ENCODE measurements at places on chromosomes 3 and 15.

GRCh38 chr3:17213102-17213501 is 328.3 kb downstream of the PLCL2 start:
- no peak for DNase-seq

- DNase-seq: no peak
Measured at GRCh38 chr3:48403533-48404439, 26.1 kb downstream of the PLXNB1 start.

DNA sequence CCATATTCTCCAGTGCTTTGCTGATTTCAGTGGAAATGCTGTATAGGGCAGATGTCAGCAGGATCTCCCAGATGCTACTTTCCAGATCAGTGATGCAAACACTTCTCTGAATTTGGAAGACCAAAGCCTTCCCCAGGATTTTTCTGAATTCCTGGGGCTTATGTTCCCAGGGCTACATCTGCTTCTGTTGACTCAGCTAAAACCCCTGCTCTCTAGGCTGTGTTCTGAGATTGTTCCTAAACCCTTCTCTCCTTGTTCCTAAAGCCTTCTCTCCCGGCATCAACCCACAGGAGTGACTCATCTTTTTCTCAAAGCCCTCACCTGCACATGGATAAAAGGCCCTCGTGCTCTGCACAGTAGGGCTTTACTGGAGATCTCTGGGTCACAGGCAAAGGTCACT is 35.5 kb downstream of the FAH start:
- DNase-seq: no peak

- DNase-seq: no peak
Measured at GRCh38 chr3:194231929-194232832, 96.2 kb downstream of the HES1 start.

GRCh38 chr3:196274585-196274984 is 12.9 kb downstream of the PCYT1A start:
- DNase-seq: peak; percentile 24

GRCh38 chr3:7734456-7734855 is 767.2 kb upstream of the LMCD1 start:
- DNase-seq: no peak

- no peak for DNase-seq
Measured at GRCh38 chr3:11582191-11582968, 61.3 kb downstream of the VGLL4 start.

DNA sequence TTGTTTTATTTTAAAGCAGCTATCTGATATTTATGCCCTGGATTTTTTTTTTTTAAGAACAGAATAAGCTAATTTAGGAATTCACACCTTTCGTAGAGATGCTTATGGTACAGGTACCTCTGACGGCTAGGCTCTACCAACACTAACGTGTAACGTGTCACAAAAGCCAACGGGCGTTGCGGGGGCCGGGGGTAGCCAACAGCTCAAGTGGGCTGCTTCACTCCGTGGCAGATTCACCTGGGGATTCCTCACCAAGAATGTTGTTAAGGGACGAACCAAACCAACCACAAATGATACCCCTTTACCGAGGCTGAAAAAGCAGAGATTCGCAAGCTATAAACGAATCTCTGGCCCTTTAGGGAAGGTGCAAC is 1.0 kb downstream of the TMCC1 start:
- no peak for DNase-seq

GRCh38 chr15:101248274-101248673 is 3.6 kb downstream of the CHSY1 start:
- no peak for DNase-seq

GRCh38 chr15:37847776-37848175 is 86.7 kb upstream of the TMCO5A start:
- no peak for DNase-seq

- no peak for DNase-seq
Measured at GRCh38 chr3:8239718-8240695, 261.6 kb upstream of the LMCD1 start.

DNA sequence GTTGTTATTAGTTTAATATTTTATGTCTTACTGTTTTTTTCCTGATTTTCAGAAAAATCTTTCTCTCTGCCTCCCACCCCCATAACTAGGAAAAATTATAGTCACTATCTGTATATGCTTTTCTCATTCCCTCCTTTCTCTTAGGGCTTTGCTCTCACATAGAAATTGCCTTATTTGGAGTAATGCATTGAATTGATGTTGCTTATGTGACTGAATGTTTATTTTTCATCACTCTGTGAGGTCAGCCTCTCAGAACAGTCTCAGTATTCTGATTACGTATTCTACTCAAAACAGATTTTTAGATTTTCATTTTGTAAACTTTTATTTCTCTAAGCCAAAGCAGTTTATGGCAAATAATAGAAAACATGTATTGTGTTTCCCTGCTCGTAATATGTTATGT is 121.0 kb downstream of the SLMAP start:
- no peak for DNase-seq

GRCh38 chr3:155393316-155393715 is 99.8 kb upstream of the STRIT1 start:
- no peak for DNase-seq

DNA sequence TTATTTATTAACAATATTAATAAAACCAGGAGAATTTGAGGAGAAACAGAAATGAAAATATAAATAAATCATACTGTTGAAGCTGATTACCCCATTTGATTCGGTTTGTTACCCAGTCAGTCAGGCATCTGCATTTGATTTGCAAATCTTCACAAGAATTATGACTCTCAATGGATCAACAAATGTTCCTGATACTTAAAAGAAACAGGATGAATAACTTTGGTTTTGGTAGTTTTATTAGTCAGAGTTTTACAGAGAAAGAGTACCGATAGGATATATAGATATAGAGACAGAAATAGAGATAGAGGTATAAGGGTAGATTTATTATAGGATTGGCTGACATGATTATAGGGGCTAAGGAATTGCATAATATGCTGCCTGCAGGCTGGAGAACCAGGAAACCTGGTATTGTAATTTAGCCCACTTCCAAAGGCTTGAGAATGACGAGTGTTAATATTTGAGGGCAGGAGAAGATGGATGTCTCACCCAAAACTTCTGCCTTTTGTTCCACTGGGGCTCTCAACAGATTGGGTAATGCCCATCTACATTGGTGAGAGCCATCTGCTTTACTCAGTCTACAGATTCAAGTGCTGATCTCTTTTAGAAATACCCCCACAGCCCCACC is 241.6 kb upstream of the COL8A1 start:
- DNase-seq: no peak

DNA sequence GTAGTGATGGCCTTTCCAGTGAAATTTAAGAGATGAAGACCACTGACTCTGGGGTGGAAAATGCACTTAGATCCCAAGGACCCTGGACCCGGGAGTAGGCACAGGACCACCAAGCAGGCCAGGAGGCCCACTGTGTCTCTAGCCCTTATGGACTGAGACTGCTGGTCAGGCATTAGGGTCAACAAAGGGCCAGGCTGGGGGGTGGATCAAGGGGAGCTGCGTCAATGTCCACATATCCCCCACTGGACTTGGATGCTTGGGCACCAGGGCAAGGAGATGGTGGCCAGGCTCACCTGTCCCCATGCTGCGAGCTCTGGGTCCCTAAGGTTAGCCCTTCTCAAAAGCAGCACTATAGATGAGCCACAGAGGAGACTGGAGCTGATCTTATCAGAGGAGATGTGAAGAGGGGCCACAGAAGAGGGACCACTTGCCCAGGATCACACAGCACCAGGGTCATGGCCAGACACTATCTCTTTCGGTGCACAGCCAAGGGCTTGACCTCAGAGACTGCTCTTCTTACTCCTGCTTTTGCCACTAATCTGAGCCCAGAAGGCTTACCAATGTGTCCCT is 14.7 kb downstream of the RAB6B start:
- no peak for DNase-seq

GRCh38 chr15:77654975-77655374 is 22.3 kb upstream of the LINGO1 start:
- no peak for DNase-seq

DNA sequence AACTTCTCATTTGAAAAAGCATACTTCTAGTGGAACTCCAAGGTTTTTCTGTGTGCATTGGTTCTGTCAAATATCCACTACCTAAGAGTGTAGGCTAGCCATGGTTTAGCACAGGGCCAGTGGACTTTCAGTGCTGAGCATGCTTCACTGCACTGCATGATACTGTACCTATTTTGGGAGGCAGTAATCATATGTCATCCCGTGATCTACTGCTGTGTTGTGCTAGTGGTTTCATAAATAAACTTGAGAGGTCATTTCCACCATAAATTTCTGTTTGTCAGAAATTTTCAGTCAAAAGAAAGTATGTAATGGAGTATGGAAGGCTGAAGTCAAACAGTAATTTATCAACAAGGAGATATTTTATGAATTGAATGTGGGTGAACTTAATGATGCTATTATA is 203.6 kb downstream of the ROBO1 start:
- DNase-seq: no peak

DNA sequence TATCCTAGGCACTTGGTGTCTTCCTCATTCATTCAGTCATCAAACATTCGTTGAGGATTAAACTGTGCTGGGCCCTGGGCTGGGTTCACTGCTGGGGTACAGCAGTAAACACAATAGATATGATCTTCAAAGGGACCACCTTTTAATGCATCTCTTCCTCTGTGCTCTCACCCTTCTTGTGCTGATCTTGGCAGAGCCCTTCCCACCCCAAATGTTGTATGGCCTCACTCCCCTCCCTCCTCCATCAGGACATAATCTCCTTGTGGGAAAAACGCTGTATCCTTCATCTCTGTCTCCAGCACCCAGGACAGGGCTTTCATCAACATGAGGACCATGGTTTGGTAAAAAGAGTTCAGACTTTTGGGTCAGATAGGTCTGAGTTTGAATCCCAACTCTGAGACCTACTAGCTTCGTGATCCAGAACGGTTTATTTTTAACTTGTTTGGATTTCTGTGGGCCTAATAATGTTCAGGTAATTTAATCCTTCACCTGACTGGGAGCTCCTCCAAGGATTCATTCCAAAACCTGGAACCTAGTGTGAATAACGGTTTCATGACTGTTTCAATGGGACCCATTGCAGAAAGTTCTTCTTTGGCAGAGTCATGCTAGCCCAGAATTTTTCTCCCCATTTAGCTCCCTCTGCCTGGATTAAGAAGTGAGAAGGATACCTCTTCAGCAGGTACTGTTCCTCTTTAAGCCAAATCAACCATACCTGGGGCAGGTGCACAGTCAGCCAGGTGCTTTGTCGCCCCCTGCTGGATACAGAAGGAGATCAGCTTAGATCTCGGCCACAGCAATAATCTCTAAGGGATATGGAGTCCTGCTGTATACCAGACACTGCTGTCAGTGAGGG is 5.2 kb upstream of the WNT7A start:
- DNase-seq: no peak

DNA sequence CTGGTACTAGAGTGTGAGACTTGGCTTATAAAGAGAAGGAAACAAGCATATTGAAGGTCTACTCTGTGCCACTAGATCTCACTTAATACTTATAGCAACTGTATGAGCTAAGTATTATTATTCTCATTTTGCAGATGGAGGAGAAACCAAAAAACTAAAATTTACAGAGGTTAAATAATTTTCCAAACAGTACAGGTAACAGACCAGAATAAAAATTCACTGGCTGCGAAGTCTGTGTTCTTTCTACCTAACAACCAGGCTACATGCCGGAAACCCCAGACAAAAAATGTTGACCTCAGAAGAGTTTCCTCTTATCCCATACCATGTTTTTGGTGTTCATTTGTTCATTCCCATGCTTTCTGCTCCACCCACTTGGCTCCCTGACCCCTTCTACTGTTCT is 46.6 kb downstream of the CMSS1 start:
- no peak for DNase-seq

GRCh38 chr3:118165413-118165812 is 869.2 kb downstream of the IGSF11 start:
- DNase-seq: no peak

- DNase-seq: no peak
Measured at GRCh38 chr15:75185271-75186029, 16.2 kb upstream of the C15orf39 start.

Data from activated naive CD8-positive, alpha-beta T cell treated with anti-CD3 and anti-CD28 coated beads, Interleukin-2, amount 50 U/mL, for 16 hours (primary cell).